ENCODE measurements at places on chromosomes 6 and 20. TPM values are rescaled to one million over a fixed set of nuclear protein-coding genes. Genes with fewer than 3 reads are reported as not detected.

- no peaks in the 10 kb centered on the region for H3K36me3 ChIP-seq
- H3K27me3 ChIP-seq, result no peaks in the 10 kb centered on the region
- DNase-seq, result no peak
These were observed 402.2 kb upstream of the HTR1E start for GRCh38 chr6:86535100-86535499.

- H3K36me3 ChIP-seq, result no peaks in the 10 kb centered on the region
- no peaks in the 10 kb centered on the region for H3K4me1 ChIP-seq
- H3K27me3 ChIP-seq, result no peaks in the 10 kb centered on the region
- no peak overlapping the region for H3K27ac ChIP-seq
- no peak for DNase-seq
These were observed 46.7 kb downstream of the RGS17 start for GRCh38 chr6:153084393-153084792.

Gene AVP
- total RNA-seq, result not detected

- peak overlapping the region; percentile 12 for H3K4me3 ChIP-seq
- H3K4me1 ChIP-seq, result peaks cover 56% of the 10 kb centered on the region
- peaks cover 44% of the 10 kb centered on the region for H3K36me3 ChIP-seq
These were observed 4.0 kb downstream of the CDKN1A start for GRCh38 chr6:36682328-36683144.

DNA sequence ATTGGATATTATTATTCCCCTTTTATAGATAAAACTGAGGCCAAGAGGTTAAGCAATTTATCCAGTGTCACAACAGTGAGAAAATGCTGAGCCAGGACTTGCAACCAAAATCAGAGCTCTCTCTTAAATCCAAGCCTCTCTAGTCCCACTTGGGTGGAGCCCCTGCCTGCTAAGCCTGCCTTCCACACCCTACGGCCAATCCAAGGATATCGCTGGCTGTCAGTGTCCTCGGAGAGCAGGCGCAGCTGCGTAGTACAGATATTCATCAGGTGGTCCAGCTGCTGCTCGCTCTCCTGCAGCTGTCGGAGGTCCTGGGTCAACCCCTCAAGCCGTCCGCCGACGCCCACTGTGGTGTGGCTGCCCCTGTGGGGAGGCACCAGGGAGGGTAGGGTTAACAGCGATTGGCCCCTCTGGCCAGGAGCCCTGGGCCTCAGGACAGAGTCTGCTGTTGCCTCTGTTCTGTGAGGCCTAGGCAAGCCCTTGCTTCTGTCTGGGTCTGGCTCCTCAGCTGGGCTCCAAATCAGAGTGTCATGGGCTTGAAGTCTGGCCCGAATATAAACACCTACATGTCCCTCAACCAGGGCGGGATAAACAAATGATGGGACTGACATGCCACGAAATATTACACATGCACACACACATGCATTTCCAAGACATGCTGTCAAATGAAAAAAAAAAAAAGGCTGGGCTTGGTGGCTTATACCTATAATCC, 3.9 kb upstream of the NECAB3 start:
- H3K4me3 ChIP-seq, result no peak overlapping the region
- no peak for DNase-seq
- no peaks in the 10 kb centered on the region for H3K27me3 ChIP-seq
- H3K36me3 ChIP-seq, result no peaks in the 10 kb centered on the region

DNA sequence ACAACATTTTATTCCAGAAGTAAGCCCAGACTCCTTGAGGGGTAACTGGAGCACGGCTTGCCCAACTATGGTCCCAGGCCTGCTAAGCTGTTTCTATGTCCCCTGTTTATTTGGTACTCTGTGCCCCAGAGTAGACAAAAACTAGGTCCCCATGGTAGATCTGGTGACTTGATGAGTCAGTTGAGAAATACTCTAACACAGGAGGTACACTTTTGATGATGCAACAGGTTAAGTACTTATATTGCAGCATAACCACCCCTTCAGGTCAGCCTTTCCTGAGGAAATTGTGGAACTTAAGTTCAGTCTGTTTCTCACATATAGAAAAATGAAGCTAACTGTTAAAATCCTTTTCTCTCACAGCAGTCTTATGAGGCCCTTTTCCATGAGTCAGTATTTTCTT, 19.6 kb downstream of the TTPAL start:
- no peak for DNase-seq
- H3K4me1 ChIP-seq, result no peaks in the 10 kb centered on the region
- peak overlapping the region; percentile 0 for H3K27ac ChIP-seq
- H3K4me3 ChIP-seq, result no peak overlapping the region
- H3K27me3 ChIP-seq, result no peaks in the 10 kb centered on the region

Gene NEDD9
- 127 TPM for total RNA-seq

DNA sequence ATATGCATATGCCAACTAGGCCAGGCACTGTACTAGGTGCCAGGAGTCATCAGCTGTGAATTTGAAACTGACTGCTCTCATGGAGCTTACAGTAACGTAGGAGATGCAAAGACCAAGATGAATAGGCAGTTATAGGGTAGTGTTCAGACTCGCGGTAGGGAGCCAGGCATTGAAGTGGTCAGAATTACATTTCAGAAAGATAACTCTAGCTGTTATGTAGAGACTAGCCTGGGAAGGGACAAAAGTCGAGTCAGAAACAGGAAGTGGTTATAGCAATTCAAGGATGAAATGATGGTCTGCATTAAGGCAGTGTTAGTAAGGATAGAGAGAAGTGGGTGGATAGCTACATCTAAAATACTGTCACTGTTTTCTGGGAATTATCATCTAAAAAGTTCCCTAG, 56.6 kb downstream of the PCMT1 start:
- DNase-seq, result no peak
- H3K4me1 ChIP-seq, result no peaks in the 10 kb centered on the region
- H3K27ac ChIP-seq, result no peak overlapping the region

Gene ZNF311
- total RNA-seq, result 1.6 TPM

GRCh38 chr6:130780122-130780521, 47.1 kb upstream of the SMLR1 start:
- no peaks in the 10 kb centered on the region for H3K27me3 ChIP-seq
- no peak for DNase-seq
- H3K4me1 ChIP-seq, result peaks cover 15% of the 10 kb centered on the region
- no peaks in the 10 kb centered on the region for H3K36me3 ChIP-seq

DNA sequence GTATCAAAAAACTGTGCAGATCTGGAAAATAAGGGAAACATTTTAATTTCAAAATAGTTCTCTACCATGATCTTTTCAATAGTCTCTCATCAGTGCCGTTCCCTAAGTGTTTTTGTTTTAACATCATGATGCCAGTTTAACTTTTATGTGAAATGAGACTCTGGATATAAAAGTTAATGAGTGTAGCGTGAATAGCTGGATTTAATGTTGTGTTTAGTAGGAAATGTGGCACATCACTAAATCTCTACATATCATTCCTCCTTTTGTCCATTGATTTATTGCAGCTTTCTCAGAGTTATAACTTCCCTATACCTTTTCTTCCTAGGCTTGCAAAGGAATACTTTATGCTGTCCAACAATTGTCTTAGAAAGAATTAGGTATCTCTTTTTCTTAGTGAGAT, 81.4 kb upstream of the SCGN start:
- no peaks in the 10 kb centered on the region for H3K4me1 ChIP-seq
- H3K27me3 ChIP-seq, result no peaks in the 10 kb centered on the region
- H3K4me3 ChIP-seq, result no peak overlapping the region
- H3K27ac ChIP-seq, result no peak overlapping the region
- DNase-seq, result no peak

- no peak for DNase-seq
- H3K27me3 ChIP-seq, result no peaks in the 10 kb centered on the region
- no peaks in the 10 kb centered on the region for H3K36me3 ChIP-seq
- H3K27ac ChIP-seq, result no peak overlapping the region
- H3K4me1 ChIP-seq, result no peaks in the 10 kb centered on the region
- no peak overlapping the region for H3K4me3 ChIP-seq
These were observed 118.0 kb downstream of the GRM1 start for GRCh38 chr6:146146836-146147235.

GRCh38 chr6:26088344-26088743, 1.1 kb downstream of the HFE start:
- no peak for DNase-seq
- H3K4me1 ChIP-seq, result peaks cover 23% of the 10 kb centered on the region
- peak overlapping the region; percentile 70 for H3K4me3 ChIP-seq
- H3K27ac ChIP-seq, result peak overlapping the region; percentile 88
- no peaks in the 10 kb centered on the region for H3K36me3 ChIP-seq

DNA sequence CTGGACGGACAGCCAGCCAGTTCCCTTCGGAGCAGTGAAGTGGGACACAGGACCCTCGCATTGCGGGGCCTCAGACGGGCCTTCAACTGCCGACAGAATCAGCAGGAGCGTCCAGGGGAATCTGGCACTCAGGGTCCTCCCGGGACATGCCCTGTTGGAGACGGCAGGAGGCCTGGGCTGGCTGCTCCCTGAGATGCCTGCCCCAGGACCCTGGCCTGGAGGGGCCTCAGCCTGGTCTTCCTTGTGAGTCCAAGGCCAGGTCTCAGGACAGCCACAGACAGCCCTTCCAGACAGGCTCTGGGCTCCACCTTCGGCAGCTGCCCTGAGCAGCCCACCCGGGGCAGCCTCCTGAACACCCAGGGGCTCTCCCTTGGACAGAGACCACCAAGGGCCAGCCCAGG, 14.6 kb upstream of the HELZ2 start:
- H3K36me3 ChIP-seq, result peaks cover 50% of the 10 kb centered on the region
- H3K27ac ChIP-seq, result no peak overlapping the region
- DNase-seq, result peak; percentile 42
- no peak overlapping the region for H3K4me3 ChIP-seq
- no peaks in the 10 kb centered on the region for H3K4me1 ChIP-seq
- no peaks in the 10 kb centered on the region for H3K27me3 ChIP-seq

Gene MYBL2
- total RNA-seq, result 1.7 TPM

GRCh38 chr6:113433335-113433991, 423.7 kb upstream of the MARCKS start:
- H3K27ac ChIP-seq, result peak overlapping the region; percentile 10
- peaks cover 21% of the 10 kb centered on the region for H3K4me1 ChIP-seq
- H3K4me3 ChIP-seq, result no peak overlapping the region
- H3K36me3 ChIP-seq, result no peaks in the 10 kb centered on the region

Data from lower lobe of right lung (tissue), 2 donors.